ENCODE measurements at places on chromosomes 1 and 21.

- DNase-seq, result no peak
Measured at GRCh38 chr21:38931291-38931690, 125.6 kb downstream of the ETS2 start.

- DNase-seq, result no peak
Measured at GRCh38 chr1:193213998-193214397, 27.6 kb upstream of the B3GALT2 start.

DNA sequence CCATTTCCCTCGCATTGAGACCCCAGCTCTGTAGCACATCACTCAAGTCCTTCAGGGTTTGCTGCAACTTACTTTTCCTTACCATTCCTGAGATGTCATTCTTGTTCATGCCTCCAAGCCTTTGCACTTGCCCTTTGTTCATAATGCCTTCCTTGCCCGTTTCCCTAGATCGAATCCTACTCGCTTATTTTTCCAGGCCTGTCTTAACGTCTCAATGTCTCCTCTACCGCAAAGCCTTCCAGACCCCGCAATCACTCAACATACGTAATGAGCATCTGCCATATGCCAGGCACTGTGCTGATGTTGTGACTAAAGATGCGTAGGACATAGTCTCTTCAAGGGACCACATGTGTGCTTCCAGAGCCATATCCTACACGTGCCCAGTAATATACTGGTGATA, 31.1 kb upstream of the CNIH3 start:
- DNase-seq, result no peak

- DNase-seq, result peak; percentile 91
Measured at GRCh38 chr1:31183927-31184554, 55.6 kb downstream of the NKAIN1 start.

- no peak for DNase-seq
Measured at GRCh38 chr1:214476986-214477870, 74.2 kb downstream of the PTPN14 start.

GRCh38 chr21:29265690-29266479, 32.8 kb upstream of the BACH1 start:
- no peak for DNase-seq

GRCh38 chr1:56712150-56712549, 67.0 kb downstream of the PRKAA2 start:
- DNase-seq, result no peak

DNA sequence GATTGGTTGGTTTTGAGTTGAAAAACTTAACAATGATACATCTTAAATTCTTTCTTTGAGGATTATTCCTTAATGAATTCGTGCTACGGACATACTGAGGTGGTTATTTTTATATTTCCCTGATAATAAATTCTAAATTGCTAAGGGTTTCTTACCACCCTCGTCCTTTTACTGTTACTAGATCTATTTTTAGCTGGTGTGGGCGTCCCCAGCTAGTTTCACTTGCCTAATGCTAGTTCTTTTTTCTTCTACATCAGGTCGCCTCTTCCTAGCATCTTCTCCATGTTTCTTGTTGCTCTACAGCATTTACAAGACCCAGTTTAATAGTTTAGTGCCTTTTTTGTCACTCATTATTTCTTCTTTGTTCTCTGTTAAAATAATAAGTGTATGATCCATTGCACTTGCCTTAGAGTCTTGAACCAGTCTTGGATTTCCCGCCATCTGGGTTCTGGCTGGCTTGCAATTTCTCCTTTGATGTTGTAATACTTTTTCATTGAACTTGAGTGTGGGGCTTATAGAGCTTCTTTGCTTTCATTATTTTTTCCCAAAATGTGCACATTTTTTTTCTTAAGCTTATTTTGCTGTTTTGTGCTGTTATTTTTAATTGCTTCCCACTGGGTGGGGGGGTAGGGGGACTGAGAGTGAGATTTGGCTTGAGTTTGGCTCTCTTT, 677 bp upstream of the HSD11B1 start:
- no peak for DNase-seq

- DNase-seq, result no peak
Measured at GRCh38 chr1:151530461-151530860, 9.6 kb upstream of the TUFT1 start.

GRCh38 chr1:247212012-247212411, 40.2 kb upstream of the ZNF124 start:
- DNase-seq, result no peak

GRCh38 chr1:12202190-12202497, 27.7 kb upstream of the VPS13D start:
- peak; percentile 76 for DNase-seq

GRCh38 chr1:53190210-53190611, 6.4 kb upstream of the CPT2 start:
- peak; percentile 73 for DNase-seq

DNA sequence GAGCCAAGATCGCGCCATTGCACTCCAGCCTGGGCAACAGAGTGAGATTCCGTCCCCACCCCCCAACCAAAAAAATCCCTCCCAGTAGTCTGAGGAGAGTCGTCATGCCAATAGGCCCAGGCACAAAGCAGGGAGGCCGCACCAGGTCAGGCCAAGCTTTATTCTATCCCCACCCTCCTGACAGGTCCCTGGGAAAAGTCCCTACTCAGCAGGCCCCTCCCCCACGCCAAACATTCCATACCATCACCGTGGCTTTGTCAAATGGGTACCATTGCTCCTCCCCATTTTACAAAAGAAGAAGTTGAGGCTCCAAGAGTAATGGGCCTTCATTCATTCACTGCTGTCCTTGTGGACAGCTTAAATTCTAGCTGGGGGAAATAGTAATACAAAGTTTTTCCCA, 5.3 kb downstream of the GPR3 start:
- DNase-seq, result peak; percentile 68

GRCh38 chr1:31216016-31216415, 23.7 kb downstream of the NKAIN1 start:
- peak; percentile 76 for DNase-seq

DNA sequence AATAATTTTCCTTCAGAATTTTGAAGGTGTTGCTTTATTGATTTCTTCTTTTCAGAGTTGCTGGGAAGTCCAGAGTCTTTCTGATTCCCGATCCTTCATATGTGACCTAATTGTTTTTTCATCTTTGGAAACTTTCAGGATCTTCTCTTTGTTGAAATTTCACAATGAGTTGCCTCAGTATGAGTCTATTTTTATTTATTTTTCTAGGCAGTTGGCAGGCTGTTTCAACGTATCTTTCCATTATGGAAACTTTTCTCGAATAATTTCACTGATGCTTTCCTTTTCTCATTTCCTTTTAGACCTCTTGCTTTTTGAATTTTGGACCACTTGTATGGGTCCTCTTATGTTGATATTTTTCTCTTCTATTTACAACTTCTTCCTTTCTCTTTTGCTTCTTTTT, 354.3 kb downstream of the TGFB2 start:
- no peak for DNase-seq

GRCh38 chr1:19675797-19676196, 11.1 kb downstream of the HTR6 start:
- no peak for DNase-seq

DNA sequence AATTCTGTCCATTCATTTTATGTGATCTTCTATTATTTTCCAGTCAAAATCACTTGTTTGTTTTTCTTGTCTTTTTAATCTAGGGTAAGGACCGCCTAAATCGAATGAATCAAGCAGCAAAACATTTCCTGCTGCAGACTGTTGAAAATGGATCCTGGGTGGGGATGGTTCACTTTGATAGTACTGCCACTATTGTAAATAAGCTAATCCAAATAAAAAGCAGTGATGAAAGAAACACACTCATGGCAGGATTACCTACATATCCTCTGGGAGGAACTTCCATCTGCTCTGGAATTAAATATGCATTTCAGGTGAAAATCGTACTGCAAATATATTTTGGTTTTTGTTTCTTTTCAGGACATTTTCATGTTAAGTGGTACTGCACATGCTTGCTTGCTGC, 20.5 kb downstream of the CLCA4 start:
- no peak for DNase-seq

- DNase-seq, result no peak
Measured at GRCh38 chr1:111488669-111489068, 14.8 kb downstream of the ADORA3 start.

- DNase-seq, result no peak
Measured at GRCh38 chr1:88985032-88985431, 7.4 kb downstream of the KYAT3 start.

DNA sequence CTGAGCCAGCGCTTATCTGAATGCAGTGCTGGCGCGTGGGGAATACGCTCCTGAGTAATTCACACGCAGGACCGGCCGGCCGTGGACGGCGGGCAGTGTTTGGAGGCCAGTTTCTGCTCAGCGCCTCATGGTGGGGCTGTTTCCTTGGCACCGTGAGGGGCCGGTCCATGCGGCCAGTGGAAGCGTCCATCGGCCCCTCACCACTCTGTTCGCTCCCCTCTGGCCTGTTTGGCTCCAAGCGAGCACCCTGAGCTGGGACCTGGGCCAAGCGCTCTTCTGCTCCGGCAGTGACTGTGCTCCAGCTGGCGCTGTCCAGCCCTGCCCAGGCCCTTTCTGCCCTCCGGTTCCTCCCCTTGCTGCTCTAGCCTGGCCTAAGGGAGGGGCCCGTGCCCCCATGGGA, 16.3 kb upstream of the PLCH2 start:
- no peak for DNase-seq

- no peak for DNase-seq
Measured at GRCh38 chr1:18582890-18583289, 47.8 kb upstream of the PAX7 start.

- no peak for DNase-seq
Measured at GRCh38 chr1:224482619-224483018, 48.0 kb upstream of the WDR26 start.

- DNase-seq, result peak; percentile 66
Measured at GRCh38 chr21:41186755-41187536, 19.0 kb downstream of the BACE2 start.

- DNase-seq, result no peak
Measured at GRCh38 chr21:15300131-15300530, 235.3 kb upstream of the NRIP1 start.

GRCh38 chr1:114536043-114536442, 25.0 kb upstream of the TRIM33 start:
- DNase-seq, result no peak

GRCh38 chr1:19824036-19824435, 9.0 kb upstream of the RNF186 start:
- no peak for DNase-seq

- no peak for DNase-seq
Measured at GRCh38 chr1:182331387-182331786, 60.2 kb downstream of the GLUL start.

GRCh38 chr1:240820816-240821215, 208.9 kb upstream of the GREM2 start:
- no peak for DNase-seq

DNA sequence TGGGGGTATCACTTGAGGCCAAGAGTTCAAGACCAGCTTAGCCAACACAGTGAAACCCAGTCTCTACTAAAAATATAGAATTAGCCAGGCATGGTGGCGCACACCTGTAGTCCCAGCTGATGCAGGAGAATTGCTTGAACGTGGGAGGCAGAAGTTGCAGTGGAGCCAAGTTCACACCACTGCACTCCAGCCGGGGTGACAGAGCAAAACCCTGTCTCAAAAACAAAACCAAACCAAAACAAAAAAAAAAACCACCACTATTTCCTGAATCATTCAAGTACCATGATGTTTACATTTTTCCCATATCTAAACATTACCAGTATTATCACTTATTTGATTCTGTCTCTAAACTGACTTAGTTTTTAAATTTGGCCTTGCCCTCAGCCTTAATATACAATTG, 29.5 kb downstream of the TUT4 start:
- DNase-seq, result no peak

DNA sequence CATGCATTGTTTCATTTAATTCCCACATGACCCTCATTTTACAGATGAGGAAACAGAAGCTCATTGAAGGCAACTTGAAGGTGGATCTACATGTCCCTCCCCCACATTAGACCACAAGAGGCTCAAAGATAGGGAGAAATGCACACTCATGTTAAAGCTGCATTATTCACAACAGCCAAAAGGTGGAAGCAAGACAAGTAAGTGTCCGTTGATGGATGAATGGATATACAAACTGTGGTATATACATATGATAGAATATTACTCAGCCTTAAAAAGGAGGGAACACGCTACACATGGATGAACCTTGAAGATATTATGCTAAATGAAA, 149.7 kb upstream of the JUN start:
- no peak for DNase-seq

GRCh38 chr1:36089393-36090121, 865 bp downstream of the ADPRS start:
- peak; percentile 73 for DNase-seq

DNA sequence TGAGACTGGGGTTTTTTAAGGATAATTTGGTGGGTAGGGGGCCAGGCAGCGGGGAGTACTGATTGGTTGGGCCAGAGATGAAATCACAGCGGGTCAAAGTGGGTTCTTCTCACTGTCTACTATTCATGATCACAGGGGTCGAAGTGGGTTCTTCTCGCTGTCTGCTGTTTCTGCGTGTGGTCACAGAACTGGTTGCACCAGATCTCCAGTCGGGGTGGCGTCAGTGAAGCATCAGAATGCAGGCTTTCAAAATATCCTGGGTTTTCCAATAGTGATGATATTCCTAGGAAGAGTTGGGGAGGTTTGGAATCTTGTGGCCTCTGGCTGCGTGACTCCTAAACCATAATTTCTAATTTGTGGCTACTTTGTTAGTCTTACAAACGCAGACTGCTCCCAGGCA, 45.1 kb downstream of the TRPM2 start:
- DNase-seq, result no peak

- DNase-seq, result no peak
Measured at GRCh38 chr1:101183388-101183699, 53.5 kb upstream of the S1PR1 start.

- no peak for DNase-seq
Measured at GRCh38 chr1:94178901-94179300, 58.0 kb upstream of the ABCA4 start.

- no peak for DNase-seq
Measured at GRCh38 chr1:224565186-224565585, 50.9 kb upstream of the CNIH3 start.

DNA sequence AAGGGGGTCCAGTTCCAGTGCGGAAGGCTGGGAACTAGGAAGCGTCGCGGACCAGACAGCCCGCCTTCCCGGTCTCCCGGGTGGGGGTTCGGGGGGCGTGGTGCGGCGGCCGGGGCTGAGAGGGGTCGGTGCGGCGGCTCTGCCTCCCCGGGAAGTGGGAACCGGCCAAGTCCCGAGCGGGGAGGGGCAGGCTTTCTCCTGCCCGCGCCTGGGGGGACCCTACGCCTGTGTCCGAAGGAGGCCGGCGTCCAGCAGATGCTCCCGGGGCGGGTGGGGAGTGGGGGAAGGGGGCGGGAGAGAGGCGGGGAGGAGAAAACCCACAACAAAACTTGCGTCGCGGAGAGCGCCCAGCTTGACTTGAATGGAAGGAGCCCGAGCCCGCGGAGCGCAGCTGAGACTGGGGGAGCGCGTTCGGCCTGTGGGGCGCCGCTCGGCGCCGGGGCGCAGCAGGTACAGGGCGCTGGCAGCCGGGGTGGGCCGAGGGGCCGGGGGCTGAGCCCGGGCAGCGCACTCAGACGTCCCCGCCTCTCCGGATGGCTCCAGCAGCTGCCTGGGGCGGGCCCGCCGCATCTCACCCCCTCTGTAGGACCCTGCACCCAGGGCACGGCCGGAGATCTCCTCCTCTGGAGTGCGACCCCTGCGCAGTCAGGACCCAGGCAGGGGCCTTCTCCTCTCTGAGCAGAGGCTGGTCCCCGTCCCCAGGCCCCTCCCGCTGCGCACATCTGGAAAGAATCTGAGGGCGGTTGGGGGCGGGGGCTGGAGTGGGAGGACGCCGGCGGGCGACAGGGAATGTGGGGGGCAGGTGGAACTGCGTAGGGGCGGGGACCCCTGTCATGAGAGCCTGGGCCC, at the start of gene PODN:
Gene PODN, plus strand, starts transcription at position 355 of the 849 bp plus-strand sequence. CDS start 7,643 bp downstream, outside the sequence.
- DNase-seq, result peak; percentile 71

- no peak for DNase-seq
Measured at GRCh38 chr1:62271134-62271533, 48.1 kb downstream of the KANK4 start.
